ENCODE measurements at places on chromosomes 11 and 22.
A peak's percentile ranks its signal among the peaks of the same experiment; 100 is the strongest.

GRCh38 chr11:43868852-43869567 lies 11.6 kb upstream of the ALKBH3 start:
- peak; percentile 95 for DNase-seq
- no peak overlapping the region for H3K27ac ChIP-seq
- peaks cover 25% of the 10 kb centered on the region for H3K27me3 ChIP-seq
- H3K4me3 ChIP-seq: no peak overlapping the region

DNA sequence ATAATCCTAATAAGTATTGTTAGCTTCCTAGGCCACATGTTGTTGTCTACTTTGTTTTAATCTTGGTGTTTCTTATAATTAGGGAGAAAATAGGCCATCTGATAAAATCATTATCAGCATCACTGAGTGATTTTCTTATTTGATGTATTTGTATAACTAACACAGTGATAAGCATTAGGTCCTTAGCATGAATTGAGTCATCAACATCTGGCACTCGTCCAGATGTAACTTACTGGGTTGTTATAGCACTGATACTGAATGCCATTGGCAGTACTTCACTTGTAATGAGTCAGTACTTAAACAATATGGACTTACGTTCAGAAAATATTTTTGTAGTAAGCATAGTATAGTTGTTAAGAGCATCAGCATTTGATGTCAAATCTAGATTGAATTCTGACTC lies 16.2 kb downstream of the API5 start:
- H3K4me1 ChIP-seq: no peaks in the 10 kb centered on the region
- DNase-seq: peak; percentile 91
- no peak overlapping the region for H3K27ac ChIP-seq
- H3K36me3 ChIP-seq: peaks cover 98% of the 10 kb centered on the region
- H3K4me3 ChIP-seq: no peak overlapping the region

- H3K4me3 ChIP-seq: no peak overlapping the region
- no peak overlapping the region for H3K27ac ChIP-seq
- H3K27me3 ChIP-seq: peaks cover 35% of the 10 kb centered on the region
- no peaks in the 10 kb centered on the region for H3K4me1 ChIP-seq
Measured at GRCh38 chr11:68727783-68728182, 23.5 kb downstream of the TESMIN start.

DNA sequence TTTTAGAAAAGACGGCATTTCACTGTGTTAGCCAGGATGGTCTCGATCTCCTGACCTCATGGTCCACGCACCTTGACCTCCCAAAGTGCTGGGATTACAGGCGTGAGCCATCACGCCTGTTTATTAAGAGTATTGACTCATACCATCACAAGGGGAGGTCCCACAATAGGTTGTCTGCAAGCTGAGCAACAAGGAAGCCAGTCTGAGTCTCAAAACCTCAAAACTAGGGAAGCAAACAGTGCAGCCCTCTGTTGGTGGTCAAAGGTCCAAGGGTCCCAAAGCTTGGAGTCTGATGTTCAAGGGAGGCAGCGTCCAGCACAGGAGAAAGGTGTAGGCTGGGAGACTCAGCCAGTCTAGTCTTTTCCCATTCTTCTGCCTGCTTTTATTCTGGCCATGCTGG lies 32.8 kb upstream of the LDLRAD3 start:
- no peaks in the 10 kb centered on the region for H3K36me3 ChIP-seq
- H3K27ac ChIP-seq: no peak overlapping the region
- no peaks in the 10 kb centered on the region for H3K4me1 ChIP-seq
- no peak for DNase-seq
- peaks cover 10% of the 10 kb centered on the region for H3K27me3 ChIP-seq
- no peak overlapping the region for H3K4me3 ChIP-seq

GRCh38 chr11:122646549-122647340 lies 8.8 kb upstream of the UBASH3B start:
- H3K36me3 ChIP-seq: no peaks in the 10 kb centered on the region
- peaks cover 11% of the 10 kb centered on the region for H3K4me1 ChIP-seq
- peak; percentile 16 for DNase-seq
- H3K4me3 ChIP-seq: no peak overlapping the region
